Suppressor macrophage treated with lipopolysaccharide for 1 hour (primary cell): ENCODE measurements at places on chromosomes 4 and X.

DNA sequence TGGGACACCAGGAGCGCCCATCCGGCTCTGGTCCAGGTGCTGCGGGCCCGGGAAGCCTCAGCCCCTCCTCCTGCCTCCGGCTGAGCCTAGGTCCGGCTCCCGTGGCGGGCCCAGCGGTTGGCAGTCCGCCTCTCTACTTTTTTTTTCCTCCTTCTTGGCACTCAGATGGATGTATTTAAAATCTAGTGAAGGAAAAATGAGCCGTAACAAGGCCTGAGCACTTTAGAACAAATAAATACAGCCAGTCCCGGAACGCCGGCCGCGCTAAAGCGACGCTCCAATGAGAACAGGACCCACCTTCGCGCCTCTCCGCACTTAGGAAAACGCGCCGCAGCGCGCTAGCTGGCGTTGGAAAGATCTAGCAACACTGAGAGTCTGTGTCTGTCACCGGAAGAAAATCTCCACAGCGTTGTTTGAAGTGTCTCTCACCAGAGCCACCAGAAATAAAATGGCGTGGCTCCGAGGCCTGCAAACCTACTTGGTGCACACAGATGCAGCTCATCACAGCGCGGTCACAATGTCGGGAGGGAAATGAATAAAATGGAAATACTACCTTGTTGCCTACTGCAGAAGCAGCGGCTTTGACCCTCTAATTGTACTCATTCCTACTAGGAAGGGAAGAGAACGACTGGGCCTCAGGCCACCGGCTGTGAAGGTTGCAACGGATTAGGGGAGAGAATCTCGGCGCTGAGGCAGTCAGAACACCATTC is 4.7 kb downstream of the NEUROG2 start:
- no peak for DNase-seq

GRCh38 chr4:126753592-126753991 is 879.2 kb upstream of the INTU start:
- DNase-seq, result no peak

DNA sequence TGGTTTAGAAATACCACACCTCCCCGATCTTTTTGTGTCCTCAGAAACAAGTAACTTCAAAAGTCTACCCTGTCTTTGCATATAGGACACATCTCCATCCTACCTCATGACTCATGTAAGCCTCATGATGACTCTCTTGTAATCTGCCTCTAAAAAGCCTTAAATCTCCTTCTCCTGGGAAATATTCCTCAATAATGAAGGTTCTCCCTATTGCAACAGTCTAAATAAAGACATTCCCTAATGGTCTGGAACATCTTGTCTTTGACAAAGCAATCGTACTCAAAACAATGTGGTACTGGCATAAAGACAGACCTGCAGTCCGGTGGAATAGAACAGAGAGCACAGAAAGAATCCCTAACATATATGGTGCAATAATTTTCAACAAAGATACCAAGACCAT is 257.7 kb downstream of the OPHN1 start:
- no peak for DNase-seq

- no peak for DNase-seq
These were observed 50.3 kb upstream of the ATP6AP2 start for GRCh38 chrX:40530509-40530908.

DNA sequence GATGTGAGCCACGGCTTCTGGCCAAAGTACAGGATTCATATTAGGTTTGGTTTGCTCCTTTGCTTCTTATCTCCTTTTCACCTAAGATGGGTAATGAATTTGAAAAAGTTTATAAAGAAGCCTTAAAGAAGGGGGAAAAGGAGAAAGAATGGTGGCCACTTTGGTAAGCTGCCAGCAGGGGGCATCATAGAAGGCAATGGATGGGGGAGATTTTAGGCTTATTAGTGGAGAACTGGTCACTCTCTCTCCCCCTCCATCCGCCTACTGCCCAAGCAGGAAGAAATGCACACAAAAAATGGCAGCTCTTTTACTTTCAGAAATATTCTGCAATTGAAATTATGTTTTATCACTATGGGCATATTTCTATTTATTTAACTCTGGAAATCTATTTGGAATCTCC is 32.0 kb downstream of the SPARCL1 start:
- peak; percentile 48 for DNase-seq

GRCh38 chrX:153812220-153812619 is 17.8 kb downstream of the SSR4 start:
- DNase-seq, result no peak

GRCh38 chr4:91961504-91961903 is 342.3 kb upstream of the GRID2 start:
- no peak for DNase-seq

DNA sequence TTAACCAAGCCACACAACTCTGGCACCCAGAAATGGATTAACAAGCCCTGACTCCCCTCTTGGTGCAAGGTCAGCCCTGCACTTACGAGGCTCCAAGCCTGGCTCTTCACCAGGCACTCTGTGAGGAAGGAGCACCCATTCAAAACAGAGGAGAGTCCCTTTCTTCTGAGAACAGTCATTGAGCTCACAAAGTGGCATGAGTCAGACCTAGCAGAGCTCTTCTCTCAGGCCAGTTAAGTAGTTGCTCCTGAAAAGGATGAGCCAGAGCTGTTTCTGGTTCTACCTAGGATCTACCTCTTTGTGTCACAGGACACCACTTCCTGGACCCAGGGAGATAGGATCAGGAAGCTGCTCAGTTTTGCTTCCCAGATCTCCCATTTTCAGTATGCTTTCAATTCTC is 48.2 kb downstream of the EVC2 start:
- DNase-seq, result peak; percentile 6

DNA sequence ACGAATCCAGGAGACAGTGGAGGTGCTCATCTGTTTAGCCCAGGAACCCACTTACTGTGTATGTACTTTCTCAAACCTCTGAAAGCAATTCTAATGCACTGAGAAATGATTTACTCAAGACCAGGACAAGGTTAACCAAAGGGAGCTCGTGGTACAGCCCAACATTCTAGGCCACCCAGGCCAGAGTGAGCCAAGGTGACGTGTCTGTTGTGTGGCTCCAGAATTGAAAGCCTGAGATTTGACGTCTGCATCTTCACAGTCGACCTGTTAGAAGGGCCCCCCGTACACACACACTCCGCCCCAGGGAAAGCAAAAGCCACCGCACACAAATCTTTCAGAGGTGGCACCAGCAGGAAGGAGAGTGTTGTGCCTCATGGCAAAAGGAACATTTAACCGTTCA is 2.3 kb downstream of the MAP3K15 start:
- DNase-seq, result no peak

- DNase-seq, result no peak
These were observed 48.5 kb downstream of the ZCCHC12 start for GRCh38 chrX:118872102-118872566.

GRCh38 chr4:52374877-52375276 is 284.2 kb downstream of the USP46 start:
- no peak for DNase-seq

GRCh38 chr4:17713779-17714178 is 67.6 kb downstream of the FAM184B start:
- no peak for DNase-seq

DNA sequence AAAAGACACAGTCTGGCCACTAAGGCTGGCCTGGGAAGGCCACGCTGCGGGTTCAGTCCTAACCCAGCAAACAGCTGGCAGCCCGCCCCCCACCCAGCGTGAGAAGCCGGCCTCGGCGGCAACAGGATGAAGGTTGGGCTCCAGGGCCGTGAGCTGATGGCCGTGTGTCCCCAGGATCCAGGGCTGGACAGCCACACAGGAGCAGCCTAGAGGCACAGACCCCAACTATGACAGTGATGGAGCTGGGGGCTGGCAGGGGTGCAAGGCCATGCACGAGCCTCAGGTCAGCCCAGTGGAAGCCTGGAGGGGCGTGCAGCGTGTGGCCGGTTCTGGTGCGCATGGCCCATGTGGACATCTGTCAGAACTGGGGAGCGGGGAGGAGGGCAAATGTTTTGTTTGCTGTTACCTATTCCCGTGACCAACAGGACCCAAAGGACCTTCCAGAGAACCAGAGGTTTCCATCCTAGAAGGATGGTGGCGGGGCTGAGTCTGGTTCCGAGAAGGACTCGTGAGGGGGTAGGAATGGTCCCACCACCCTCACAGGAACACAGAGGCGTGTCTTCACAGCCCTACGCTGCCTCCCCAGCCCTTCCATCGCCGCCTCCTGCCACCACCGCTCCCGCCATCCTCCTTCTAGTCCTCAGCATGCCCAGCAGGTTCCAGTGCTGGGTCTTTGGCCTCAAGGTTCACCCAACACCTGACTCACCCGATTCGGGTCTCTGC is 46.5 kb downstream of the ZFYVE28 start:
- DNase-seq, result no peak

DNA sequence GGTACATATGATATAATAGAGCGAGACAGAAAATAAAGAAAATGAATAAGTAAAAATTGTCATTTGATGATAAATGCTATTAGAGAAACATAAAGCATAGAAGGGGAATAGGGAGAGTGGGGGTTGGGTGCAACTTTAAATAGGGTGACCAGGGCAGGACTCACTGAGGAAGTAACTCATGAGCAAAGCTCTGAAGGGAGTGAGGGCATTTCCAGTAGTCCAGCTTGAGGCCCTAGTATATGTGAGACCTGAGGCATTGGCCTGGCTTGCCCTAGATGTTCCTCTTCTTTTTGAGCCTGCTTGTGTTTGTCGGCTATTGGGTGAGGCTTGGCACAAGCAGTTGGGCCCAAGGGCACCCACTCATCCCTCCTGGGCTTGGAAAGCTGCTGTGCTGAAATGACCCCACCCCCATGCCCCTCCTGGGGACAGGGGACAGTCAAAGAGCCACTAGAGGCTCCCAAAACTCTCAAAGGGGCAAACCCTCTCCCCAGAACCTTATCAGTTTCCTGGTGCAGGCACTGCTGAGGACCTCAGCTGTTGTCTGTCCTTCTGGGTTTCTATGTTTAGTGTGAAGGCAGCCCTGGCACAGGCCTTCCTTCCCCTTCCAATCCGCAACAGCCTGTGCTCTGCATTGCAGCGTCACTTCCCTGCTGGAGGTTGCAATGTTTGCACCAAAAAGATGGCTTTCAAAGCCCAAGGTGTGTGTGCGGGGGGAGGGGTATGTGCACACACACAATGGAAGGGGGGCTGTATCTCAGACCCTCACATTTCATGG is 40.1 kb downstream of the APLN start:
- DNase-seq, result no peak

GRCh38 chr4:154329268-154329868 is 162.2 kb downstream of the DCHS2 start:
- DNase-seq, result no peak

GRCh38 chrX:57977992-57978391 is 67.7 kb upstream of the ZXDA start:
- no peak for DNase-seq

DNA sequence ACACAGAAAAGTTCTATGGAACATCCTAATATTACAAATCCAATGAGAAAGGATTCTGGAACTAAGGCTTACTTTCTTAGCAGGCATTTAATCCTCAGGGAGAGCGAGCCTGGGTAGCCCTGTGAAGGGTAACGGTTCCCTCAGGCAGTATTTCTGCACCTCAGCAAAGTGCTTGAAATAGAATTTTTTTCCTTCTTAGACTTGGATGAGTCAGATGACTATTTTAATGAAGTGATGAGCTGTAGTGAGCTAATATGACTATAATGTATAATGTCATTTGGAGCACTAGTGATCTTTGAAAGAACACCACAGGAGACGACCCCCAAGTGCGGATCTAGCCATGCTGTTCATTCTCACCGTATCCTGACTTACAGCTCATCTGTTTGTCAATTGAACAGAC is 493.0 kb upstream of the FAM241A start:
- no peak for DNase-seq

- peak; percentile 80 for DNase-seq
These were observed 23.8 kb upstream of the ARHGAP10 start for GRCh38 chr4:147707892-147708672.

- DNase-seq, result no peak
These were observed 215.8 kb upstream of the SFRP2 start for GRCh38 chr4:154004507-154005170.

- DNase-seq, result no peak
These were observed 1427.2 kb downstream of the STIM2 start for GRCh38 chr4:28287831-28288233.

DNA sequence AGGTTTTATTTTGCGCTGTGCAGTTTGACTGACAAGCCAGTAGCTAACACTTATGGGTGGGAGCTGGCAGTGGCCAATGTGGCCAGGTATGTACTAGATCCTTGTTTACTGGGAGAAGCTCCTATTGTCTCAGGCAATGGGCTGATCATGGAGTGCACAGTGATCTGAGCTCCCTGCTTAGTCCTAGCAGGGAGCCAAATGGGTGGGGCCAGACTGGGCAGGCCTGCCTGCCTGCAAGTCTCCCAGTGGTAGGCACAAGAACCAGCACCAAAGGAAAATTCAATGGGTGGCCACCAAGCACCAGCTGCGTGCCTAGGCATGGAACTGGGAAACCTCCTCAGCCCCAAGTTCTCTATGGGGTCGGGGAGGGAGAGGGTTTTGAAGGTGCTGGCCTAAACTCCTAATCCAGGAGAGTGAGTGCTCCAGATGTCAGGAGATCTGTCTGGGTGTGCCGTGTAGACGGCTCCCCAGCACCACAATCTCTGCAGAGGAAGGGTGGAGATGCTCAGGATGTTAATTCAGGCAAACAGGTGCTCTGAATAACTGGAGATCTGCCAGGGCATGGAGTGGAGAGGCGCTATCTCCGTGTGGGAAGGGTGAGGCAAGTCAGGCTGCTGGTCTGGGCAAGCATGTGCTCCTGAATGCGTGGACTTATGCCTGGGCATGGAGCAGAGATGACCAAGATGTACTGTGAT is 48.2 kb downstream of the SPCS3 start:
- no peak for DNase-seq
